ENCODE measurements at places on chromosomes 5 and 9.

DNA sequence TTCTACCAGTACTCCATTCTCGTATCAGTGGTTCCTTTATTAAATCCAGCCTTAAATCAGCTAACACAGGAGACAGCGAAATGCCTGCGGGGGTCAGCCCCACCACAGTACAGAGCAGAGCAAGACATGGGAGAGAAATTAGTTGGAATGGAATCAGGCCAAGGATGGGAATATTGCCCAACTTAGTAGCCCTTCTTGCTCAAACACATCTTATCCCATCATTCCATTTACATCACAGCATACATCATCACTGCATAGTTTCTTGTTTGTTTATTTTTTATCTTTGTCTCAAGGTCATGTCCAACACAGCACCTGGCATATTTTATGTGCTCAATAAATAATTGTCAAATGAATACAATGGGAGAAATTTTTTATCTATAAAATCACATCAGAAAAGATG, 34.3 kb upstream of the DAB2 start:
- no peak for DNase-seq

- DNase-seq: no peak
These were observed 200.1 kb upstream of the TBC1D2 start for GRCh38 chr9:98455256-98456155.

DNA sequence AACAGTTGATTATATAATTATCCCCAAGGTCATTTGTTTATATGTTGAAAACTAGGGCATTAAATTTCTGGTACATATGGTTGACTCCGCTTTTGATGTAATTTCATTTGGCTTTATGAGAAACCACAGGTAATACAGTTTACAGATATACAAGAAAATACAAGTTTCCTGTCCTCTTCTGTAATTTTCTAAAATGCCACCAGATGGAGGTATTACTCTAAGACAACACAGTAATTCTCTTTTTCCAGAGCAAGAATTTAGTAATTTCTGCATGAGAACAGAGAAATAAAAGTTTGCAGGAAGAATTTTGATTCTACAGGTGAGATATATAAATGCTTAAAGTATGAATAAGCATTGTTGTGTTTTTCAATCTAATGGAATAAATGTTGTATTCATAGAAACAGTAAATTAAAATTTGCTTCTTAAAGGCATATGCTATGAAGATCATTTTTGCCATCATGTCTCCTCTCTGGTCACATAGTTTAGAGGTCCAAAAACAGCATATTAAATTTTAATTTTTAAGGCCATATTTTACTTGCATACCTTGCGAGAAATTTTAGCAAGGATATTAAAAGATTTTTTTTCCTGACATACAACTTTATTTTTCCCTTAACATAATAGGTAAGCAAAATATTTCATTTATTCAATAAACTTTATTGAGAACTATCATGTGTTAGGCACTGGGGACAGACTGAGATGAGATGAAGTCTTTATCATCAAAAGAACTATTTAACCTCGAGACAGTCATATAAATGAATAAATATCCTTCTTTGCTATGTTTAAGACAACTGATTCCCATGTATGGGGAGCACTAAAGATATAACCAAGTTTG, 22.7 kb downstream of the CHD1 start:
- DNase-seq: no peak

GRCh38 chr5:18003312-18003711, 369.1 kb downstream of the TAF11L14 start:
- no peak for DNase-seq

GRCh38 chr9:107866711-107867311, 377.2 kb upstream of the KLF4 start:
- no peak for DNase-seq

GRCh38 chr9:23938908-23939307, 112.9 kb upstream of the ELAVL2 start:
- DNase-seq: no peak

DNA sequence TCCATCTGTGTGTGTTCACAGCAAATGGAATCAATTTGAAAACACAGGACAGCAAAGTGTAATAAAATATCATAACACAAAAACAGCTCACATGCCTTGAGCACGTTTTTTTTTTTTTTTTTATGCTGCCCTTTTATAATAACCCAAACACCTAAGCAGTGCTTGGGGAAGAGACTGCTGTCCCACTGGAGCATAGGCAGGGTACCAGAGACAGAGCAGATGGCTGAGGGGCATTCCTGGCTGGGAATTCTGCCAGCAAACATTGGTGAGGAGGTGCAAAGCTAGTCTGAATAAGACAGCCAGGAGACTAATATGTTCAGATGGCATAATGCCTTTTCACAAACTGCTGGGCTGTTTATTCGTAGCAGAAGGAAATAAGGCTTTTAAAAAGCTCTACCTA, 58.1 kb upstream of the SV2C start:
- no peak for DNase-seq

- DNase-seq: no peak
These were observed 687 bp downstream of the LYSMD3 start for GRCh38 chr5:90528601-90529193.

DNA sequence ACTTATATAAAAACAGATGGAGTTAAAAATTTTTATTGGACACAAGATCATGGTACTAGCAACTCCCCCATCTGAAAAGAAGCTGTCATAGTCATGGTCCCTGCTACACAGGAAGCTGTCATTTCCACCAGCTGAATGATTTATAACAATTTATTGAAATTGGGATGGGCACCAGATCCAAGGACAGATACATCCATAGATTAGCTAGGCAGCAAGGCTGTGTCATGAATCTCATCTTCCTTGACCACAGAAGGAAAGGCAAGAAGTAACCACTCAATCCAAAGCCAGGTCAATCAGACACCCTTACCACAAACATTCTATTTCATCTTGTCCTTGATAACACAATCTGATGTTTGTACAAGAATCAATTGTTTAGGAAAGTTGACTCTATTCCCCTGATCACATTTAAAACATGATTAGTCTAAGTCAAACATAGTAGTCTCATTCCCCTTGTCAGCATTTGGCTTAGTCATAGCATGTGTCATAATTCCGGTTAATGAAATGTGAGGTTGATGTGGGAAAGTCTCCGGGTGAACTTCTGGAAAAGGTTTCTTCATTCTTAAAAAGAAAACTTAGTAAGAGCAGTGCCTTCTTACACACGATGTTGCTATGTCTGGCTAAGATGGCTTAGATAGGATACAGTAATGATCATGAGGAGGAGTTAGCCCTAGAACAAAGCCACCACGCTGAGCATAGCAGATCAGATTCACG, 462.6 kb upstream of the PAPPA start:
- no peak for DNase-seq

DNA sequence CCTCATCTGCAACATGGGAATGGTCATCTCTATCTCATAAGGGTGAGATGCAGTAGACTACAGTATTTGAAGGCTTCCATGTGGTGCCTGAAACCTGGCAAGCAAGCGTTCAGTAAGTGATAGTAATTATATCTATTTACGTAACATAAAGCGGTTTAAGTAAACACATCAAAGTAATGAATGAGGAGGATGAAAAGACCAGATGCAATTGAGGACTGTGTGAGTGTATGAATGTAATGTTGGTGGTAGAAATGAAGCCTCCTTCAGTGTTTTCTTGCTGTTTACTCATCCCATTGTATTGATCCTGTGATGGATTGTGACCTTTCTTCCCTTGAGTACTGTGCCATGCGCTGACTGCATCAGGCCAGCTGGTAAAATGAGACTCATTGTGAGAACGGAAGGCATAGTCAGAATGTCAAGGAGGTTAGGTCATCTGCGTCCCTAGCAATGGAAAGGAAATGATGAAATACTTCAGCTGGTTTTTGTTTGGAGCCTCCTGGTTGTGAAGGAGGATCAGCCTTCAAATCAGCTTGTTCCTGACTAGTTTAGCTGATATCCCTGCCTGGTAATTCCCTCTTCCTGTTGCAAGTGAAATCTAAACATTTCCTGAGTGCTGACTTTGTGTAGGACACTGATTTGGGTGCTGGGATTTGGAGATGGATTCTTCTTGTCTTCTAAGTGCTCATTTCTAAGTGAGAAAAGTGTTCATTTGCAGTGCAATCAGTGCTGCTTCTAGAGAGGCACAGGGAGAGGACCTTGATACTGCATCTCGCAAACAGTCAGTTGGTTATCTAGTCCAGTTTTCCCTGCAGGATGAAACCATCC, 35.6 kb downstream of the TNFSF8 start:
- DNase-seq: peak; percentile 55

DNA sequence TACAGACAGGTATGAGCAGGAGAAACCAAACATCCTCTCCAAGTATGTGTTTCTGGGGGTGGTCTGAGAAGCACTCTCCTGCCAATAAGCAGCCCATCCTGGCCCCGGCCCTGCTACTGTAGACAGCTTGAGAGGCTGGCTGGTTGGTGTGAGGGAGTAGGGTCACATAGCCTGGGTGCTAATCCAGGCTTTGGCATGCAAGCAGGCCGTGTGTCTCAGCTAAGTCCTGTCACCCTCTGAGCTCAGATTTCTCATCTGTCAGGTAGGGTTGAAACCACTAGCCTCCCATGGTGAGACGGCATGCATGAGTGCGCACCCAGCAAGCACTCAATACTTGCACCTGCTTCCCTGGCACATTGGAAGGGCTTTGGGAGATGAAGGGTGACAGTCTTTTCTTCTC, 49.8 kb upstream of the PHYKPL start:
- DNase-seq: no peak

GRCh38 chr9:132994410-132995120, 16.1 kb downstream of the GFI1B start:
- peak; percentile 25 for DNase-seq

DNA sequence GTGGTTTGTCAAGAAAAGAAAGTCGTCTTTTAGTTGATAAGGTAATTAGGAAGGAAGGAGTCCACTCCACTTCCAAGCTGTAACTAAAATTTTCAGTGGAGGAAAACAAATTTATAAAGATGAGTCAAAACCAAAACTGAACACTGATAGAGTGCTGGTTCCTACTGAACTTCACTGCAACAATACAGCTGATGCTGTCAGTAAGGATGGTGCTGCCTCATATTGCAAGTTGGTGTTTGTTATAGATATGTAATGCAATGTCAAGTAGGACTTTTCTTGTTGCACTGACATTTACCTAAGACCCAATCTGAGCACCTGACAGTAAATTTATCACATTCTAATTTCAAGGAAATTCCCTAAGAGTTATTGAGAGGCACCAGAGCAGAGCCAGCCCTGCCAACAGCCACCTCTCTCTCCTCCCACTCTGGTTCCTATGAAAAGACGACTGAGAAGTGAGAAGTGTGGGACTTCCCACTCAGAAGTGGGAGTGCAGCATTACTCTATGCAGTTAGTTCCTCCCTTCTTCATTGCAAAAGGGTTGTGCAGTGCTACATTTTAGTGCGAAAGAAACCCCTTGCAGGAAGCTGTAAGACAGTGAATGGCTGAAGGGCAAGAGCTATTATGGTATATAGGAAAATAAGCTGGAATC, 350.8 kb downstream of the NFIB start:
- DNase-seq: no peak

DNA sequence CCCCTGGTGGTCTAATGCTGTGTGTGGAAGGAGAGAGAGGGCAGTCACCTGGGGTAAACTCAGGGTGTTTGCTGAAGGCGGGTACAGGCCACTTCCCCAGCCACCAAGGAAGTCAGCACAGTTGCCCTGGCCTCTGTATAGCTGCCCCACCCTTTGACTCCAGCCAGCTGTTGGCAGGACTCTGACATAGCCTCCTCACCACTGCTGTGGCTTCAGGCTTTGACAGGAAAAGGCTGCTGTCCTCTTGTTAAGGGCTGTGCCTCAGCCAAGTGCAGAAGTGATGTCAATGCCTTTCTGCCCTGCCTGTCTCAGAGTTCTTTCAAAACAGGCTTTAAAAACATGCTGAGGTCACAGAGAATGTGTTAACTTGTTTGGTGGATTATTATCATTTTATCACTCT, 487.2 kb upstream of the KLF4 start:
- peak; percentile 14 for DNase-seq

GRCh38 chr5:8333485-8333884, 464.5 kb downstream of the MTRR start:
- DNase-seq: no peak

- no peak for DNase-seq
These were observed 32.1 kb upstream of the HSD17B4 start for GRCh38 chr5:119420169-119420568.

- peak; percentile 7 for DNase-seq
These were observed 14.5 kb upstream of the LPCAT1 start for GRCh38 chr5:1538276-1538675.

GRCh38 chr5:56710826-56711590, 104.3 kb upstream of the MAP3K1 start:
- DNase-seq: no peak

- DNase-seq: no peak
These were observed 401.6 kb upstream of the PRR16 start for GRCh38 chr5:120062515-120062917.

DNA sequence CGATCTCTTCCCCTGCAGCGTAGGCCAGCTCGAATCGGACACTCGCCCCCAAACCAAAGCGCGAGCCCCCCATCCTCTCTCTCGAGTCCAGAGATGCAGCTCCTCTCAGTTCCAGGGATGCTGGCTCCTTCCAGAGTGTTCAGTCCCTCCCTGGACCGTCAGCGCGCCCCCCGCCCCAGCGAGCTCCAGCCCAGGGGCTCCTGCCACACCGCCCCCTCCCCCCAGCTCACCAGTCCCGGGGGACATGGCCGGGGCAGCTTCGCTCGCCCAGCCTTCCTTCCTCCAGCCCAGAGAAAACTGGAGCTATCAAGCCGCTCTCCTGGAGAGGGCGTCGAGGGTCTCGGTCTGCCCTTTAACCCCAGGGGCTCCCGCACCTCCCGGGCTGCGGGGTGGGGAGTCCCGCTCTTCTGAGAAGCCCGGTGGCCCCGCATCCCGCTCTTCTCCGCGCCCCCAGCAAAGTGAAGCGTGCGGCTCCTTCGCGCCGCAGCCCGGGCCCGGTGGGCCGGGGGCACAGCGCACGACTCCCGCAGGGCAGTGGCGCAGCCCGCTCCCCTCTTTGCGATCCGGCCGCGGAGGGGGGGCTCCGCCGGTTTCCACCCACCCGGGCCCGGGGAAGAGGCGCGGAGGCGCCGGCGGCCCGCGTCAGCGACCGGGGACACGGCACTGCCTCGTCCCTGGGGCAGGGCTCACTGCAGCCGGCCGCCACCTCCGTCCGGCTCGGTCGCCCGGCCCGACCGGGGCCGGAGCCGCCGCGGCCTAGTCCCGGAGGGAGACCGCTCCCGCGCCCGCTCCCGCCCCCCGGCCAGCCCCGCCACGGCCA, 587 bp downstream of the MIER3 start:
- no peak for DNase-seq

GRCh38 chr9:121686930-121687541, 35.6 kb downstream of the DAB2IP start:
- peak; percentile 82 for DNase-seq

- no peak for DNase-seq
These were observed 1.1 kb downstream of the GRM6 start for GRCh38 chr5:178993955-178994579.

DNA sequence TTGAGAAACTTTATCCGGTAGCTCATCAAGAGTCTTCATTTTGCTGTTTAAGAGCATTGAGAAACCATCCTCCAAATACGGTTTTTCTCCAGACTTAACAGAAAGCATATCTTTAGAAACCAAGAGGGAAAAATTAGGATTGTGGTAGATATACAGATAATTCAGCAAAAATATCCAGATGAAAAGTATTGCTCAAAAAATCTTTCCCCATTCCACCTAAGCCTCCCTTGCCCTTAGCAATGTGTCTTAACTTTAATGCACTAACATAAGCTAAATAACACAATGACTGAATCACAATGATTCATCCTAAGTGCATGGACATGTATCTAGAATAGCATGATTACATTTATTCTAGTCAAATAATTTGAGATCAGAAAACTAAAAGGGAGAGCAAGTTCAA, 130.3 kb upstream of the TARS1 start:
- no peak for DNase-seq

All from mucosa of gallbladder (tissue), 1 donor.